Renal cortex interstitium (tissue), 15 donors: ENCODE measurements at places on chromosomes 1 and 21.

GRCh38 chr1:192038567-192038966 is 119.7 kb upstream of the RGS18 start:
- no peak for DNase-seq

DNA sequence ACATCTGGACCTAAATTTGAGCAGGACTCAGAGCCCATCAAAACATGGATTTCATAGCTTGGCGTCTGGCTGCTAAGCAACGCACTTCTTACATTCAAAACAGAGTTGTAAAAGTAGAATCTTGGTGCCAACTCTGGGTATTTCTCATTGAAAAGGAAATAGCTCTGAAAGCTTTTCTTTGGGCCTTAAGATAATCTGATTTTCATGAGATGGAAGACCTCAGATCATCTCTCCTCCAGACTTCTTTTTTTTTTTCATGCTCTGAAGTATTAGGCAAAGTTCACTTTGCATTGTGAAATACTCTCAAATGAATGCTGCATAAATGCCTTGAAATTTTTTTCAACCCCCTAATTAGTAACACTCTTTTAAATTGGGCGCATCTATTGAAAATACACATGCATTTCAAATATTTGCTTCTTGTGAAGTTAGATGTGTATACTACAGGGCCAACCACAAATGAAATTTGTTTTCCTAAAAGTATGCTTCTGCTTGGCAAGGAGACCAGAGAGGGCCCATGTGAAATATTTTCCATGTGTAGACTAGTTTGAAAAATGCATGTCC is 4.2 kb downstream of the ADAMTS5 start:
- DNase-seq = no peak

GRCh38 chr1:47533793-47534328 is 96.0 kb downstream of the FOXD2 start:
- DNase-seq = no peak

GRCh38 chr1:226950871-226951270 is 10.8 kb downstream of the COQ8A start:
- no peak for DNase-seq

DNA sequence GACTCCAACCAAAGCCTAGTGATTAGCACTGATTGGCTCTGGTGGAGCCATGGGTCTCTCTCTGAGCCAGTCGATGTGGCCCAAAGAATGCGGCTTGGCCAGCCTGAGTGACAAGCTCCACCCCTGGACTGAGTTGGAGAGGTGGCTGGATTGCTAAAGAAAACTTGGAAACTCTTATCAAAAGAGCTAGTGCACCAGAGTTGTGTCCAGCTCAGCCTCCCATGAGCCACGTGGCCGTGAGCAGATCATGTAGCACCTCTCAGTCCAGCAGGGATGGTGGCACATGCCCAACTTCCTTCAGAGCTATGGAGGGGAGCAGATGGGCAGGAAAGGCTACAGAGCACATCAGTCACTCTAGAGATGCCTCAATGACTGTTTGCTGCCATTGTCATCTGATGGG is 142.8 kb upstream of the VAMP3 start:
- DNase-seq = no peak

DNA sequence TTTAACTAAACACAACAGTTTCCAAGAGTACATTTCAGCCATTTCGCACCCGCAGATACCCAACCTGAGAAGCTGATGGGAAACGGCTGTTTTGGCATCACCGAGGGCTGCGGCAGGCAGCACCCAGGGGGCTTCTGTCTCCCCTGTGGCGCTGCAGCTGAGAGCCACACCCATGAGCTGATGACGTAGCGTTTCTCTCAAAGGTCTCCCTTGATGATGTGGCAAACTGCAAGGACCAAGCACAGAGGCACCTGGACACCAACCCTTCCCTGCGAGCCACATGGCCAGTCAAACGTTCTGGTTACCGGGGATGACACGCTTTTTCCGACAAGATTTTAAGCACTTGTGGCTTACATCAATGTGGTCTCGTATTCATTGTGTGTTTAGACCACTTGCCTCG is 150.8 kb upstream of the ERG start:
- no peak for DNase-seq

DNA sequence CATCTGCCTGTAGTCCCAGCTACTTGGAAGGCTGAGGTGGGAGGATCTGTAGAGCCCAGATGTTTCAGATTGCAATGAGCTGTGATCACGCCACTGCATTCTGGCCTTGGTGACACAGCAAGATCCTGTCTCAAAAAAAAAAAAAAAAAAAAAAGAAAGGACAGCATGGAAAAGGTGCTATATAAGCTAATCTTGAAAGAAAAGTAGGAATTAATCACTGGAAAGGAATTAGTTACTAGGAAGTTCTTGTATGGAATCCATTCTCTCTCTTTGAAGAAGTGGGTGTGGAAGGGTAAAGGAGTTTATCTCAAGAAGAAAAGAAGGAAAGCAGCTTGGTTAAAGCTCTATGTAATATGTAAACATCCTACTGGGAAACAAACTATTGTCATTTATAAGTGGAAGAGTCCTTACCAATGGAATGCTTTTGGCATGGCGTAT is 339.2 kb downstream of the DPYD start:
- no peak for DNase-seq

DNA sequence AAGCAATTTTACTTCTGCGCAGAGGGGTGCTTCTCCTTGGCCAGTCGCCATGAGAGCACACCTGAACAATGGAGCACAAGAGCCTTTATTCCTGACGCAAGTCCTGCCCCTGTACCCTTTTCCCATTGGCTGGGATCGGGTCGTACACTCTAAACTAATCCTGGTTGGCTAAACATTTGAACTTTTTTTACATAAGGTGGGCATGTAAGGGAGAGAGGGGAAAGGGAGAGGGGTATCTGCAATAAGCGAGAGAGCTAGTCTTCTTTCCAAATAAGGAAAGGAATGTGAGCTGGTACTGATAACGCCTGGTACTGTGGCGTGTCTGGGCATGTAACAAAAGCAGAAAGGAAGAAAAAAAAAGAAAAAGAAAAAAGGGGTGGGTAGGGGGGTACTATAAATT is 21.8 kb downstream of the MFSD2A start:
- DNase-seq = no peak

DNA sequence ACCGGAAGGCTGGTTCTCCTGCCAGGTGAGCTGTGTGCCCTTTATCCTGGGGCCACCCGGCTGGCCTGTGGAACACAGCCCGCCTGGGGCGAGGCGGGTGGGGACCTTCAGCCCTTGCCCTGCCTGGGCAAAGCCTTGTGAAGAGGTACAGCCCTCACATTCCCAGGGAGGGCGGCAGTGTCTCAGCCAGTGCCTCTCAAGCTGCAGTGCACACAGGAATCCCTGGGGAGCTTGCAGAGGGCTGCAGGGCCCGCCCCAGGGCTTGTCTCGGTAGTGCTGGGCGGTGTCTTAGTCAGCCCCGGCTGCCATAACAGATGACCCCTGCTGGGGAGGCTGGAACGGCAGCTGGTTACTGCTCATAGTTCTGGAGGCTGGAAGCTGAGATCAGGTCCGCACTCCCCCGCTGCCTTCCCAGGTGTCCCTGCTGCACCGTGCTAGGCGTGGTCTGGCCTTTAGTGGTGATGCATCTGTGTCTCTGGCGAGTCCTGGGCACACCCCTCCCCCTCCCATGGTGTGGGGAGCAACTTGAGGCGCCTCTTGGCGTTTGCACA is 12.6 kb downstream of the DFFB start:
- DNase-seq = no peak

GRCh38 chr1:206949208-206949607 is 2.9 kb upstream of the PIGR start:
- DNase-seq = no peak

- peak; percentile 35 for DNase-seq
Measured at GRCh38 chr1:110218739-110219138, 8.6 kb downstream of the KCNC4 start.

- no peak for DNase-seq
Measured at GRCh38 chr1:25431955-25432719, 1.4 kb downstream of the MACO1 start.

DNA sequence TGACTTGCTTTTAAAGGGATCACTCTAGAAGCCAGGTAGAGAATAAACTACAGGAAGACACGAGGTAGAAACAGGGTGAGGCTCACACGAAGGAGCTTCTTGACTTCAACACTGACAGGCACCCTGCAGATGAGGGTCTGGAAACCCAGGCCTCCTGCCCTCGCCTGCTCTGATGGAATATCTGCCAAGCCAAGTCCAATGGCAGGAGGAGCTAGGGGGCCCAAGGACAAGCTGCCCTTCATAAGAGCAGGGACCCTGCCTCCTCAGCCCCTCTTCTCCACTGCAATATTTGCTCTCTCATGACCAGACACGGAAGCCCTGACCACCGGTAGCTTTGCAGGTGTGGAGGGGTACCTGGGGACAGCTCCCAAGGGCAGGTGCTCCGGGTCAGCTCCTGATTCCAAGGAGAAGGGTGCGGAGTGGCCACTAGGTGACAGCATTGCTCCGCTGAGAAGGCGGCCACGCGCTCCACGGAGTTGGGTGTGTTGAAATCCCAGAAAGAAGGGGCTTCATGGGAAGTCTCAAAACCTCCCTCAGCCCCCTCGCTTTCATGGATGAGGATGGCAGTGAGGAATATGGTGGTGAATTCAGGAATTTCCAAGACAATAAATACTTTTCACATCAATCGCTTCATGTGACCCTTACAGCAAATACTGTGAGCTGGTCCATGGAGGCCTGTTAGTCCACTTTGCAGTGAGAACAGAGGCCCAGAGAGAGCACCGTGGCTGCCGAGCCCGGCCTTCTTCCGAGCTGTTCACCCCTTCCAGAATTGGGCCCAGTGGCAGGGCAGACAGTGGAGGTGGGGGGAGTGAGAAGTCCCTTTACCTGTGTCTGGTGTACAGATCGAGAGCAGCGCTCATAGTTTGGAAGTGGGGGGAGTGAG is 33.2 kb upstream of the PAX7 start:
- DNase-seq = no peak

- DNase-seq = no peak
Measured at GRCh38 chr1:164366014-164366413, 193.0 kb upstream of the PBX1 start.

- DNase-seq = no peak
Measured at GRCh38 chr1:213852107-213852506, 135.7 kb upstream of the PROX1 start.

DNA sequence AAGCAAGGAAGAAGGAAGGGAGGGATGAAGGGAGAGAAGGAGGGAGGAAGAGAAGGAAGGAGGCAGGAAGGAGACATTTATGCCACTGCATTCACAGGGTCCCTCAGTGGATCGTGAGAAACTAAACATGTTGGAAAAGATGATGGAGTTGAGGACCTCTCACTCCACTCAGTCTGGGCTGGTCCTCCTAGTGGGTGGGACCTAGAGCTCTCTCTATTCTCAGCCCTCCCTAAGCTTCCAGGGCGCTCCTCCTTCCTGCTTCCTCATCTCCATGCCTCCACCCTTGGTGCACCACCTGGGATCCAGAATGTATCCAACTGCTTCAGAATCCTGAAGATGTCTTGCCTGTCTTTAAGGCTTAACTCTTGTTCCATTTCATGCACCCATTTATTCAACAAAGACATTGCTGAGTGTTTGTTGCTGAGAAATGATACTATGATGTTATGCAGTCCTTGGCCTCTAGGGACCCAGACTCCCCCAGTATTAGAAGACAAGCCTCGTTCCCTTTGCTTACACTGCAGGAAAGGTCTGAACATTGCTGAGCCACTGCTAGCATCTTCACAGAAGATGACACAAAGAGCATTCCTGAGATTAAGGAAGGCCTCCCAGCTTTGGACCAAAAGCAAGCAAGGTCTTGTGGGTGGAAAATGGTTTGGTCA is 88.5 kb downstream of the BEND5 start:
- DNase-seq = no peak

- DNase-seq = peak; percentile 39
Measured at GRCh38 chr21:45542242-45542666, at the start of gene SLC19A1. SLC19A1 (minus strand) TSS chr21:45542440; CDS start chr21:45537959, 4,481 bp downstream.

DNA sequence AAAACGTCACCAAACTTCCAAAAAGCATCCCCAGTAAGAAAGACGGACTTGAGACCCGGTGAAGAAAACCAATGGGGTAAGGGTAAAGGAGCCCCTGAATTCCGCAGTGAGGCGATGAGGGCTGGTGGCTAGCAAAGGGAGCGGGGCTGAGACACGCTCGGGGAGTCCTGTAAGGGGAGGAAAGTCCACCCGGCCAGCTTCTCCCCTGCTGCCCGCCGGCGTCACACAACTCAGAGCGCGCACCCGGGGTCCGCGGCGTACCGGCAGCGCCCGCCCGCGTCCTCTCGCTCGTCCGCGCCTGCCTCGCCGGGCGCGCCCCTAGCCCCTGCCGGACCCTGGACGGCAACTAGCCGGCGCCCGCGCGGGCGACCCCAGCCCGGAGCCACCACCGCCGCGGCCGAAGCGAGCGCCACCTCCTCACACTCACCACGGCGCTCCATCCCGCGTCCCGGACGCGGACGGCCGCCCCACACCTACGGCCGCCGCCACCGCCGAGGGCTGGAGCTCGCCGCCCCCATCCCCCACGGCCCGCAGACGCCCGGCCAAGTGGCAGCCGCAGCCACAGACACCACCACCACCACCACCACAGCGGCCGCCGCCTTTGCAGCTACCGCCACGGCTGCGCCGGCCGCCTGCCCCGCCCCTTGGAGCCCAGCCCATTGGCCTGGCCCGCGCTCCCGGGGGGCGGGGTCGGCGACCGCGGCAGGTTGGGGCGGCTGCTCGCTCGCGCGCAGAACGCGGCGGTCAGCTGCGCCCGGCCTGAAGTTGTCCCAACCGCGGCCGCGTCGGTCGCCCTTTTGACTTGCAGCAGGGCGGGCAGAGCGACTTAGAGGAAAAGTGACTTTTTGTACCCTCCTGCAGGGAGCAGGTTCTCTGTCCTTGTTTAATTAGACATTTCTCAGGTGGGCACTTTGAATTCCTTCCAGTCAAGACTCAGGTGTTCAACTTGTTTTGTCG is 10.0 kb upstream of the ARHGAP29 start:
- DNase-seq = no peak

- DNase-seq = no peak
Measured at GRCh38 chr1:209742409-209743144, 13.3 kb upstream of the TRAF3IP3 start.

GRCh38 chr1:81846630-81847029 is 45.9 kb downstream of the ADGRL2 start:
- no peak for DNase-seq

DNA sequence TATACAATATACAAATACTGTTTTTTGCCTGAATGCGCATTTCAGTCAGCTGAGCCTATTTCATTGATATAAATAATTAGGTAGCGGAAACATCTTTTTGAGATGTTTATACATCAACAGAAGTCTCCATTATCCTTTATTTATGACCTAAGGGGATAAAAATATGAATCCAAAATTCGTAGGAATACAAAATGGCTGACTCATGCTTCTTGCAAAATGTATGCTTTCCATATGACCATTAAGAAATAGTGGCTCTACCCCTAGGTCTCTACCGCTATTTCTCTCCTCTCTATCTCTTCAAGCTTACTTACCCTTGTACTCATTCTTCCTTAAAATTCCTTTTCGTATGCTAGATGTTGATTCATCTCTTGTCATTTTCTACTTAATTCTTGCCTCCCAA is 338.4 kb upstream of the TMPRSS15 start:
- no peak for DNase-seq

DNA sequence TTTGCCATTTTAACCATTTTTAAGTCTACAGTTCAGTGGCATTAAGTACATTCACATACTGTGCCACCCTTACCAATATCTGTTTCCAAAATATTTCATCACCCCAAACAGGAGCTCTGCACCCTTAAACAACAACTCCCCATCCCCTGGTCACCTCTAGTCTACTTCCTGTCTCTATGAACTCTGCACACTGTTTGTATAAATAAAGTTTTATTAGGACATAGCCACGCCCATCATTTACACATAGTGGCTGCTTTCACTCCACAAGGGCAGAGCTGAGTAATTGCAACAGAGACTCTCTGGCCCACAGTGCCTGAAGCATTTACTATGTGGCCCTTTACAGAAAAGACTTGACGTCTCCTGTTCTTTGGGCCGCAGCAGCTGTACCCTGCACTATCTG is 30.1 kb downstream of the KCNAB2 start:
- no peak for DNase-seq
